ENCODE measurements at places on chromosomes 6 and 20. TPM values are rescaled to one million over a fixed set of nuclear protein-coding genes. Genes with fewer than 3 reads are reported as not detected.

The SLPI gene
- not detected for total RNA-seq

The PLN gene
- total RNA-seq, result 0.10 TPM

The ABRACL gene
- total RNA-seq, result 12.1 TPM

GRCh38 chr6:35018746-35019145 is 122.4 kb downstream of the TCP11 start:
- peak; percentile 54 for DNase-seq

DNA sequence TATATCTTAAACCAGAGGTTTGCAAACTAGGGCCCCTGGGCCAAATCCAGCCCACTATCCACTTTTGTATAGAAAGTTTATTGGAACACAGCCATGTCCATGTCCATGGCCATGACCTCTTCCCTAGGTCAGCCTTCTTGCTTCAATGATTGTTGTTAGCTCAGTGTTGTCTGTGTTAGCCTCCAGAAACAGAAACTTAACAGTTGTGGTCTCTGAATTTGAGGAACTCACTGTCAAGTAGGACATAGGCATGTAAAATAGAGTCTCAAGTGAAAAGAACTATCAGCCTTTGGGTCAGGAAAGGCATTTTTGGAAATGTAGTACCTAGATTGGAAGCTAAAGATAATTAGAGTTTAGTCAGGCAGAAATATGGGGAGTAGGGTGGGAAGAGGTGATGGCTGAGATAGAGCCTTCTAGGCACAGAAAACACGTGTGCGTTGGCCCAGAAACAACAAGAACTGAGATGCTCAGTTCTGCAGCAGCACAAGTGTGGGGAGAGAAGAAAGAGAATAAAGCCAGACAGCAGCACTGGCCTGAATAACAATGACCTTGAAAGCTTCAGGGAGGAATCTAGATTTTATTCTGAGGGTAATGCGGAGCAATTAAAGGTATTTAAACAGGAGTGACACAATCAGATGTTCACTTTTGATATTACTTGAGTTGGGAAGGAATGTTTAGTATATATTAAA is 87.0 kb upstream of the OLIG3 start:
- no peak for DNase-seq

DNA sequence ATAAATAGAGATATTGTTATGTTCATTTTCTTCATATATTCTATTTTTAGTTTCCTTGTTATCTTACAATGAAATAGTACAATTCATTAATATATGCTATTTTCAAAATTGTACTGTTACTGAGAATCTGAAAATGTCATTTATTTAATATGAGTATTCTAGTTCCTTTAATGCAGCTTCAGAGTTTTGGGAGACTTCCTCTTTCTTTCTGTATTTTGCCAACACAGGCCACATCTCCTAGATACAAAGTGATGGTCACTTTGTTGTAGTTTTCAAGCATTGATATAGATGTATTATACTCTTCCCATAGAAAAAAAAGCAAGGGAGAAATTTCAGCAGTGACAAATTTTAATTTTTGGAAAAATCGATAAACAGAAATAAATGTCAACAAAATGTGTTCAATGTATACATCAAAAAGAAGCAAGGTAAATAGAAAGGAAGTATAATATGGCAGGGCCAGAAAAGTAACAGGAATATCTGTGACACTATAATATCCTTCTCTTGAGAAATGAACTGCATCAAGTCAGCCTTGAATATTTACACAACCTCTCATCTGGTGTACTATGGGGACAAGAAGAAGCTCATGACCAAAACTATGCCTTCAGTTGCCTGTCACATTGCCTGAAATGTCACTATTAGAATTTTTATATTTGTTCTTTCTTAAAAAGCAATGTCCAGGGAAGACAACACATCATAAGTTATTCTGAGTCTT is 396.0 kb downstream of the TBC1D32 start:
- no peak for DNase-seq

DNA sequence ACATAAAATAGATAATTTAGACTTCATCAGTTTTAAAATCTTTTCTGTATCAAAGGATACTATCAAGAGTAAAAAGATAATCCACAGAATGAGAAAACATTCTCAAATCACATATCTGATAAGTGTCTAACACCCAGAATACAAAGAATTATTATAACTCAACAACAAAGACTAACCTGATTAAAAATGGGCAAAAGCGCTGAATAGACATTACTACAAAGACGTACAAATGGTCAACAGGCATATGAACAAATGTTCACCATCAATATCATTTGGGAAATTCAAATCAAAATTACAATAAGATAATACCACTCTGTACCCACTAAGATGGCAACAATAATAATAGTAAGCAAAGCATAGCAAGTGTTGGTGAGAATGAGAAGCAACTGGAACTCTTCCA is 503.8 kb downstream of the CDH26 start:
- no peak for DNase-seq
